ENCODE measurements at places on chromosomes 3 and 15.

DNA sequence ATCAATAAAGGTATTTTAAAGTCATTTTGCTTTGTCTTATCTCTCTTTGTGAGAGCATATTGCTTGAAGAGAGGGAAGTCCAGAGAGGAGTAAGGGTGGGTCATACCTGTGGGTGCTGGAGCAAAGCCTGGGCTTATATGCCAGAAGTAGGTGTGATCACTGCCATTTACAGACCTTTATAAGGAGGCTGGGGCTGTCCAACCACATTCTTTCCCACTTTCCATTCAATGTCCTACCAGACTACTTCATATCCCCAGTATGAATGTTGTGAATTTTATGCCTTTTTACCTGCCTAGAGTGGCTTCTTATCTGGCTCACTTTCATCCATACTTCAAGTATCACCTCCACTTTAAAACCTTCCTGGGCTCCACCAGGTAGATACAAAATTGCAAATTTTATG is 39.4 kb upstream of the ST6GAL1 start:
- DNase-seq, result no peak

DNA sequence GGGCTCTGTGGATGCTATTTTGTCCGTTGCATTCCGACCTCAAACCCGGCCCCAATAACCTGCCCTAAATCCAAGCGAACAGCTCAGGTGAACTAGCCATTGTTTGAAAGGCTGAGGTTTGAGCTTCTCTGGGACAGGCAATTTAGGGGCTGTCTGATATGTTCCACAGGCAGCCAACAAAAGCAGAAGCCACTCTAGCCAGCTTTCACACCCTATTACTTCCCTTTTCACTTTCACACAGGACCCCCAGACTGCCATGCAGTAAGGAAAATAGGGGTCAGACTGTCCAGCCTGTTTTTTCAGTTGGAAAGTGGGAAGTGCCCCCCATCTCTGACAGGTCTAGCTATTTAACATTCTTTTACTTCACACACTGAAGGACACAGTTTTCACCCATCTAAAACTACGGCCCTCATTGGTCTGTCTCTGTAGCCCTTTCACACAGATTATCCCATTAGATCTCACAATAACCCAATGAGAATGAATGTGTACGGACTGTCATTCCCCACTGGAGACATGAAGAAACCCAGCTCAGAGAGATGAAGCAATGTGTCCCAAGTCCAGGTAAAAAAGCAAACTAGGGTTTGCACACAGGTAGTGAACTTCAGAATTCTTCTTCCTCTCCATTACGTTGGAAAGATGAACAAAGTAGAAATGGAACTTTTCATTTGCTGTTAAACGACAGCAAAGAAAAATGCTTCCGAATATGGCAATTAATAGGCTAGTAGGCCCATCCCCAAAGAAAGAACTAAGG is 1.9 kb downstream of the CCDC12 start:
- no peak for DNase-seq

GRCh38 chr3:13016083-13016720 is 57.0 kb downstream of the IQSEC1 start:
- DNase-seq, result no peak

DNA sequence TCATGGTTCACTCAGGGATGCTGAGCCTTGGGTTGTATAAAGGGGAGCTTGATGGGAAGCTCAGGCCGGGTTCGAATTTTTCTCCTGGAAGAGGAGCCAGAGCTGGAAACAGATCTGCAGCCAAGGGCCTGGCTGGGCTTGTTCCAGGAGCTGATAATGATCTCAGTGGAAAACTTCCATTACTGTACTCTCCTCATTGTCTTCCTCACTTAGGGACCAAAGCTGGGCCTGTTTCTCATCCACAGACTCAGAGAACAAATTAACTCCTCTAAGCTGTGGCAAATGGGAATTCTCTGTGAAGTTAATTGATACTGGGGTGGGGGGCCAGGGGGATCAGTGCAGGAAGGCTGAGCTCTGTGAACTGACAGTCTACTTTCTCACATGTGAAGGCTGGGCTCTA is 92.0 kb downstream of the PRICKLE2 start:
- DNase-seq, result no peak

DNA sequence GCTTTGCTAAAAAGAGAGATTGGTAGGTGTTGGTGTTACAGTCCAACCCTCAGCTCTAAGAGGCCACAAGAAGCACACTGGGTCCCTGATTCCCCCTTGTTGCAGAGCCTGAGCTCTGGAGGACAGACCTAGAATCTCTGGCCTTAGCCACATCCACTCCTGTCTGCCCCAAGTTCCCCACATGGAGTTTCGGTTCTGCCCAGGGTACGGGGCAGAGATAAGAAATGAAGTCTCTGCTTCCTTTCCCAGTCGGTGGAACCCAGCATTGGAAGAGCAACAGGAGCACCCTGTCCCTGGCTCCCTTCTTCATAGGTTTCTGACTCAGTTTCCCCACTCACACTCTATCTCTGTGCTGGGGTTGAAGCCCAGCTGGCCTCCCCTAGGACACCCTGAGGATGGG is 13.2 kb downstream of the PRR23E start:
- no peak for DNase-seq

DNA sequence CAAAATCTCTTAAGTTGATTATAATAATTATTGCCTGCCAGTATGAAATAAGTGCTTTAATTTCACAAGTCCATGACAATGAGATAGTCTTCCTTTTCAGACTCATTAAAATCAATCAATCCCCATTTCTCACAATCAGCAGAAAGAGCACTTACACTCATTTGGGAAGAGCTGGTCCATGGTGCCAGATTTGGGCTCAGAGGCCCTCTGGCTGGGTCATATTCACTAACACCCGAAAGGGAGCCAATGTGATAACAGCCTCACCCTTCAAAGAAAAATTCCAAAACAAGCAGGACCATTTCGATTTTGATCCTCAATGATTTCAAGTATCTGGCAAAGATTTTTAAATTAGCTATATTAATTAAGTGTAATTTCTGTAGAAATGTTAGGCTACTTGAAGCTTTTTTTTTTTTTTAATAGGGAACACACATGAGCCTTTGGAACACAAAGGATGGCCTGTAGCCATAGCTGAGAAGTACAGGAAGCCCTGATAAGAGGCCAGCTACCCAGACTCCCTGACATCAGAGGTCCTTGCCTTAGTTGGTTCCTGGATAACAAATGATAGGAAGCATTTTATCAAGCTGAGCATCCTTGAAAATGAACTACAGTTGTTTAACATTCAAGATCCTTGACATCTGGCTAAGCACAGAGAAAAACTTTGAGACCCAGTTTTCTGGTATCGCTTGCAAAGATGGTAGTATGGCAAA is 17.1 kb downstream of the MCF2L2 start:
- DNase-seq, result no peak

DNA sequence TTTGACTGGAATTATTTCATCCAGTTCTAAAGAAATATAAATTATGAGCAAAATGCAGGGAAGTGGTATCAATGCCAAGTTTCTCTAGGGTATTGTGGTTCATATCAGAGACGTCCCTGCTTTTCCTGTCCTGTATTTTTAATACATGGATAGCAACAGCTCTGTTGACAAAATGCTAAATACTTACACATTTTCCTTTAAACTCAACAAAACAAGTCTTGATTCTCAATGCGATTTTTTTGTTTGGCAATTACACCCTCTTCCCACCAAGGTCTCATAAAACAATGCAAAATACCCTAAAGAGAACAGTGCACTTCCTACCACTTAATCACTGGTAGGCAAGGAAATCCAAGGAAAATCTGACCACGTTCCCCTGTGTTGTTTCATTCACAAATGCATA is 120.0 kb downstream of the DUT start:
- no peak for DNase-seq

DNA sequence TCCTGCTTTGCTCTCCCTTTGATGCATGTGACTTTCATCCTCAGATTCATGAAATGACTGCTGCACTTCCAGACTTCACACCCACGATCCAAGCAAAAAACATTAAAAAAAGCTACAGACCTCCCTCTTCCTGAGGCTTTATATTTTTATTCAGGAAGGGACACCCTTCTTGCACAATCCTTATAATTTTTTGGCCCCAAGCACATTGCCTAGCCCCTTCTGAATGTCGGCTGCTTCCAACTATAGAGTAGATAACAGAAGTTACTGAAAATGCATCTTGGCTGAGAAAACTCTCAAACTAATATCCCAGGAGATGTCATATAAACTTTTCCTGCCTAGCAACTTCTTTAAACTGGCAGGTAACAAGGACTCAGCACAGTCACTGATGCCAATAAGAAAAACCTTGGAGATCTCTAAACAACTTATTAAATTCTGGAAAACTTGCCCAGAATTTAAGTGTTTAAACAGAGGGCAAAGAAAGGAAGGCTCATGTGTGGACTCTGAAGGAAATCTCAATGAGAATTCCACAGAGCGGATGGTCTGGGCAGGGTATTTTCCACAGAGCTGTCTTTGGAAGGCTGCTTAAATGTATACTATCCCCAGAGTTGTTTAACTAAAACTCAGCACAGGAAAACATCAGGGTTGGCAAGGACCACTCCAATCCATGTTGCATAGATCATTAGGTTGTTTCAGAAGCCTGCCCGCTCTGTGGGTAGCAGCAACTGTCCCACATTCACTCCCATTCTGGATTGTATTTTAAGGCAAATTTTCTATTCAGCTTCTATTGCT is 746.8 kb upstream of the LMCD1 start:
- no peak for DNase-seq

- no peak for DNase-seq
These were observed 130.9 kb downstream of the PGPEP1L start for GRCh38 chr15:98876451-98877369.

GRCh38 chr3:8327739-8328138 is 173.9 kb upstream of the LMCD1 start:
- DNase-seq, result no peak

GRCh38 chr15:68764090-68764489 is 56.6 kb downstream of the ANP32A start:
- no peak for DNase-seq

DNA sequence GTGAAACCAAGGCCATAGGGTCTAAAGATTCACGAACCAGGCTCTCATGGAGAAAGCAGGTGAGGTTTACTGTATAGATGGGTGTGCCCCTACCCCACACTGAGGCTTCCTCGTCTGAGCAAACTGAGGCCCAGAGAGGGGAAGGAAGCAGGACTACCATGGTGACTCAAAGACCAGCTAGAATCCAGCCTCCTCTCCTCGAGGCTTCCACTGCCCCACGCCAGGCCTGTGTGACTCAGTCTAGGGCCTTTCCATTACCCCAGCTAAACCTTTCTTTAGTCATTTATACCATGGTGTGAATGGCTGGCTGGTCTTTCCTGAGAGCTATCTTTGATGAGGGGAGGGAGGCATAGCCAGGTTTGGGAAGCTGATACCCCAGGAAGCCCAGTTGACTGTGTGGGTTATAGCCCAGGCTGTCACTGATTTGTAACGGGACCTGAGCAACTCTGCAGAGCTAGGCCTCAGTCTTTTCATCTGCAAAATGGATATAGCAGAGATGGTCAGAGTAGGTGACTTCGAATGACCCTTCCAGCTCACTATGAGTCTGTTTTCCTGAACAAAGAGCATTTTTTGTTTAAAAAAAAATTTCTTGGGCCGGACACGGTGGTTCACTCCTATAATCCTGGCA is 3.0 kb upstream of the RHO start:
- DNase-seq, result no peak

DNA sequence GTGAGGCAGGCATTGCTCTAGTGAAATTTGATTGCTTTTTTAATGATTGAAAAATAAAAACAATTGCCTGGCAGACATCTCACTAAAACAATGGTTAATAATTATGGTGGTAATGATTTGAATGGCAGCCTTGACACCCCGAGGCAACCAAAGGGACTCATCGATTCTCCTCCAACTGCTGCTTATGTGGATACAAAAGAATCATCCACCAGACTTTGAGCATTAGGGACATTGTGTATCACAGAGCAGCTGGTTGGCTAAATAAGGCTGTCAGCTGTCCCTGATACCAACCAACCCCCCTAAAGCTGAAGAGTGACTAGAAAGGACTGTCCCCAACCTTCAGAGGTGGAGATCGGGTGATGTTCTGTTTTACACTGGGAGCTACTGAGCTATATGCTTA is 1.7 kb upstream of the CD47 start:
- DNase-seq, result no peak

- DNase-seq, result no peak
These were observed 101.2 kb upstream of the SMAD3 start for GRCh38 chr15:66964111-66964738.

DNA sequence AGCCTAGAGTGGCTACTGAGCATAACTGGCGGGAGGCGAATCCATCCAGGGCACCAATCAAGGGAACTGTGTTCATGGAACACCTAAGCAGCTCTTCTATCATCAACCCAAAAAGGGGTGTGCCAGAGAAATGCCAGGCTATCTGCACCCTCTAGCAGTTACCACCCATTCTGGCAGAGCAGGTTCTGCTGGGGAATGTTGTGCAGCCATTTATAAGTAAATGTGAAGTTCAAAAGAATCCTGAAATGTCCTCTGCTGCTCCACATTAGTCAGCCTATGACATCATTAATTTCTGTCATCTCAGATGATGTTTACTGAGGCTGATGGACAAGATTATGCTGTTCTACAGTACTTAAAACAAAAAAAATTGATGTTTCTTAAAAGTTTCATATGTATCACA is 7.7 kb downstream of the SKIC8 start:
- no peak for DNase-seq

- DNase-seq, result no peak
These were observed 8.1 kb downstream of the MCTP2 start for GRCh38 chr15:94239474-94239873.

GRCh38 chr3:151393941-151394340 is 9.4 kb upstream of the P2RY12 start:
- no peak for DNase-seq

DNA sequence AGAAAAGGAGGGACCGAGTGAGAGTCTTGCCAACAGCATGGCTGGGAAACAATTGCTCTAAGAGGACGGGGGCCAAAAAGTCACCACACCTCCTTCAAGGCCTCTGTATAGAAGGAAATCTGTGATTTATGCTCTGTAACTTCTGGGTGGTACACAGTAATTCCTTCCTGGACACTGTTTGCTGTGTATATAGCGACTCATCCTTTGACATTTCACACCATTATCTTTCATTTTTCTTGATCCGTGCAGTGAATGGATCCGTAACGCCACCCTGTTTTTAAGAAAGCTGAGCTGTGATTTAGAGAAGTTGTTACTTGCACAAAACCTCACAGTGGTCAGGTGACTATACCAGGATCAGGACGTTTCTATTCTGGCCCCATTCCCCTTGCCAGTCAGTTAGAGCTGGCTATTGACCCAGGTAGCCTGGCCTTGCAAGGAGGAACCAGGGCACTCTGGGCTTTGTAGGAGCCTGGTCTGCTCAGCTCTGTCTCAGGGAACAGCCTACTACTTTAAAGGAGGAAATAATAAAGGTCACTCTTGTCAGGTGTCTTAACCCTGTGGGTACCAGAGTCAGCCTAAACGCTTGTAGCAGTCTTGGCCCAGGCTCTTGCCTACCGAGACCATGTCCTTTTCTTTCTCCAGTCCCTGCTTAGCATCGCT is 86.5 kb upstream of the MYZAP start:
- DNase-seq, result no peak

DNA sequence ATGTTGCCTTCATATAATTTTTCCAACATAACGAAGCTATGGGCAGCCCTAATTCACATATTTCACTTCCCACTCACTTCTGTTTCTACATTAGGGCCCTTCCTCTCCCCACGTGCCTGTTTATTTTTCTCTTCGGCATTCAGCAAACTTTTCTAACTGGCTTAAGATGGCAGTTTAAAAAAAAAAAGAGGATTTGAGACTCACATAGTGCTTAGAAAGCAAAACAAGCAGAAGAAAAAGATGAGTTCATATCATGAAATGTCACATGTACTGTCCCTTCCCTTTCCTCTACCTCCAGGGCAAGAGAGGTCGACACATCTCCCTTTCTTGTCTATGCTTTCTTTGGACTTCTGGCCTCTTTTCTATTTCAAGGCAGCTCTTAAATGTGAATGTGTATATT is 30.6 kb downstream of the SLC49A4 start:
- no peak for DNase-seq

GRCh38 chr3:69239063-69239462 is 116.7 kb upstream of the LMOD3 start:
- DNase-seq, result no peak
